ENCODE measurements at places on chromosomes 7 and 10.
A peak's percentile ranks its signal among the peaks of the same experiment; 100 is the strongest.

GRCh38 chr7:38751416-38751815, 120.2 kb upstream of the AMPH start:
- DNase-seq = peak; percentile 15

- no peak for DNase-seq
These were observed 14.5 kb downstream of the TMEM120A start for GRCh38 chr7:75979759-75980429.

GRCh38 chr7:123343611-123344010, 143.8 kb upstream of the SLC13A1 start:
- DNase-seq = no peak

DNA sequence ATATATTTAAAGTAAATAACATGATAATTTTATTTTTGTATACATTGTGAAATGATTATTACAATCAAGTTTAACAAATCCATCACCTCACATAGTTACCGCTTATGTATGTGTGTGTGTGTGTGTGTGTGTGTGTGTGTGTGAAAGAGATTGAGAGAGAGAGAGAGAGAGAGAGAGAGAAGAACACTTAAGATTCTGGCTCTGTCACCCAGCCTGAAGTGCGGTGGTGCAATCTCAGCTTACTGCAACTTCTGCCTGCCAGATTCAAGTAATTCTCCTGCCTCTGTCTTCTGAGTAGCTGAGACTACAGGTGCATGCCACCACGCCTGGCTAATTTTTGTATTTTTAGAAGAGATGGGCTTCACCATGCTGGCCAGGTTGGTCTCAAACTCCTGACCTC, 17.8 kb downstream of the LYZL1 start:
- DNase-seq = no peak

GRCh38 chr7:82778021-82778420, 334.4 kb upstream of the CACNA2D1 start:
- DNase-seq = peak; percentile 11

DNA sequence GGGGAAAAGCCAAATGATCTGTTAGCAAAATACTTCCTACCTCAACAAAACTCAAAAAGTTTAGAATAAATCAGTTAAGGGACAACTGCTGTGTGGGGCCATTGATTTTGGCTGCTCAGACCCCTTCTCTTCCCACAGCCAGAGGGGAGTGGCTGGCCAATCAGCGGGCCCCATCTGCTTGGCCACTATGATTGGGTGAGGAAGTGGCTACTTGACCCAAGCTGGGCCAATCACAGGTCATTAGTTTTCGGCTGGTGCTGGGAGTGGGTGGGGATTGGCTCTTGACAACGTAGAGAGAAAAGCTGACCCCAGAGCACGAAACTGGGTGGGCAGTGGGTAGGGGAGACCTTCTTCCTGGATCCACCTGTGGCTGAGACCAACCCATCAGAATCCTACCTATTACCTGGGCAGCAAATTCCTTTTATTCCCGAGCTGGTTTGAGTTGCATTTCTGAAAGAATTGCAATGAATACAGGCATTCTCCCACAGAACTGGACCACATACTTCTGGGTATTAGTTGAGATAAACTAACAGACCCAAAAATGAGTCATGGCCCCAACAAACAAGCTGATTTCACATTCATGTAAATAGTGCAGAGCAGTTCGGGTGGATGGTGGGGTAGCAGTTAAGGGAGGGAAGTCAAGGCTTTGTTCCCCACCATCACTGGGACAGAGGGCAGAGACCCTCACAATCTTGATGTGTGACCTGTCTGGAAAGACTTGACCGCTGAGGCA, 35.6 kb upstream of the HMX3 start:
- DNase-seq = no peak

GRCh38 chr10:111273635-111274034, 196.8 kb downstream of the ADRA2A start:
- DNase-seq = no peak

GRCh38 chr10:986881-987619, 1.2 kb upstream of the GTPBP4 start:
- DNase-seq = peak; percentile 69

DNA sequence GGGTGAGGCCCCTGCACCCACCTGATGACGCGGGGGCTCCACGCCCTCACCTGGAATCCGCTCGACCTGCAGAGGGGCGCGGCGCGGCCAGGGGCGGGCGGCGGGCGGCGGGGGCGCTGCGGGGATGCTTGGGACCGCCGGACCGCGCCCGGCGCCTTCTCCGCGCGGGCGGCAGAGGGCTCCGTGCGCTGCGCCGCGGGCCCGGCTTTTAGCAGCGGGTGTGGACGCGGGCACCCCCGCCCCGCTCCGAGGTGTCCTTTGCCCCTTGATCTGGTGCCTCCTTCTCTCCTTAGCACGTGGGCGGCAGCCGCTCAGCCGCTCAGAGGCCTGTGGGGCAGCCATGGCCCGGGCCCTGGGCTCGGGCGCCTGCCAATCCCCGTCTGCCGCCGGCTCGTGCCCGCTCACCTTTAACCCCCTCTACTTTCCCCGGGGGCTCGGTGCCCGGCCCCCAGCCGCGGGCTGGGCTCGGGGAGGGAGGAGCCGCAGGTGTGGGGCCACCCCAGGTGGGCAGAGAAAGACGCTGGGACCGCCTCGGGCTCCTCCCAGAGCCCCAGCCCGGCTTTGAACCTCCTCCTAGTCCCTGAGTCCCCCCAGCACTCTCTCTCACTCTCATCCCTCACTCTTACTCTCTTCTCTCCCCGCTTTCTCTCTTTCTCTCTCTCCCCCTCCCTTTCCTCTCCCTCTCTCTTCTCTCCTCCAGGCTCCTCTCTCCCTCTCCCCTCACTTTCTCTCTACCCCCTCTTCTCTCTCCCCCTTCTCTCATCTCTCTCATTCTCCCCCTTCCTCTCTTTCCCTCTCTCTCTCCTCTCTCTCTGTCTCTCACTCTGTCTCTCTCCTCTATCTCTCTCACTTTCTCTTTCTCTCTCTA, 19.7 kb upstream of the VPS37D start:
- DNase-seq = no peak

DNA sequence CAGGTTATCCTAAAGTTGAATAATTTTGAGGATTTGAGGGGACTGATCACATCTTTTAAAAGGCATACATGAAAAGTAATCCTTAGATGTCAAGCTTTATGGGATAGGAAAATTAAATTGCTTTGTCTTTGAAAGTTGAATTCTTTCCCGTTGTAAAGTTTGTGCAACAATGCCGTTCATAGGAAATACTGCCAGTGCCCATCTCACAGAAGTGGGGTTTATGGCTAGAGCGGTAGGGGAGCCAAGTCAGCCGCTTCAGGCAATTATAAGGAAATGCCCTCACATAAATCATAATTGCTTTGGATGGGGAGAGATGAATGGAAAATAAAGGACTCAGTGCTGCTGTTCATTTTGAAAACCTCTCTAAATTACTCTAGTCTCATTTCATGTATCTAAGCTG, 18.1 kb downstream of the CDC123 start:
- DNase-seq = no peak

DNA sequence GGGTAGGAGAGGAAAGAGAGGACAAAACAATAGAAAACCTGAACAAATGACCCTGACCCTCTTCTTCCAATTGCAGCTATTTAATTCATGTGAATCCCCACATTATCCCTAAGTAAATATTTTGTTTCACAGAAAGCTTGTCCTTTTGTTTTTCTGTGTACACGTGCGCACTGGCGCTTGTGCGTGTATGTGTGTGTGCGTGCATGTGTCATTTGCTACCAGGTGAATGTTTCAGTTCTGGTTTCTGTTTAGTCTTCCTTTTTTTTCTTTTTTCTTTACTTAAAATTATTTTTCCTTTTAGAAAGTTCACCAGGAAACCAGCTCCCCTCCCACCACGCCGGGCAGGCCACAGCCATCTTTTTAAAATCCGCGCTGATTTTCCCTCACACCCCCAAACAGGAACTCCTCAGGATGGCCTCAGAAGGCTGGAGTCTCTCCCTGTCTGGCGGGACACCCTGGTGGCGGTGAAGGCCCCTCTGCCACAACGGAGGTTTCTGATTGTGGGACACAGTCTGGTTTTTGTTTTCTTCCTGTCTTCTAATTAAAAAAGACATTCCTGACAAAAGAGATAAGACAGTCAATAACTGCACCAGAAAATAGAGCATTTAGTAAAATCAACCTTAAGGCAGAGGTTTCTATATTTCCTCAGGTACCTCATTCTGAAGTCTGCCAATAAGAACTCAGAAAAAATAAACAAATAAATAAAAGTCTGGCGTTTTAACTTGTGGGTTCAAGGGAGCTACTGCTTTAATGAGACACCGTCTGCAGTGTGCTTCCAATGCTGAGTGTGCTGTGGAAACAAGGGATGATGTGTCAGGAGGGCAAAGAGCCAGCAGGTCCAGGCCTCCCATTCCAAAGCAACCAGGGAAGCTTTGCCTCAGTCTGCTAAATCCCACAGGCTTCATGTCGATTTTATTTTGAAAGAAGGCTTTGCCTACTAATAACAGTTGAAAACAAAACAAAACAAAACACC, 17.4 kb downstream of the IRF5 start:
- DNase-seq = peak; percentile 41

- DNase-seq = no peak
These were observed 172.3 kb downstream of the RAPGEF5 start for GRCh38 chr7:22184549-22185199.

DNA sequence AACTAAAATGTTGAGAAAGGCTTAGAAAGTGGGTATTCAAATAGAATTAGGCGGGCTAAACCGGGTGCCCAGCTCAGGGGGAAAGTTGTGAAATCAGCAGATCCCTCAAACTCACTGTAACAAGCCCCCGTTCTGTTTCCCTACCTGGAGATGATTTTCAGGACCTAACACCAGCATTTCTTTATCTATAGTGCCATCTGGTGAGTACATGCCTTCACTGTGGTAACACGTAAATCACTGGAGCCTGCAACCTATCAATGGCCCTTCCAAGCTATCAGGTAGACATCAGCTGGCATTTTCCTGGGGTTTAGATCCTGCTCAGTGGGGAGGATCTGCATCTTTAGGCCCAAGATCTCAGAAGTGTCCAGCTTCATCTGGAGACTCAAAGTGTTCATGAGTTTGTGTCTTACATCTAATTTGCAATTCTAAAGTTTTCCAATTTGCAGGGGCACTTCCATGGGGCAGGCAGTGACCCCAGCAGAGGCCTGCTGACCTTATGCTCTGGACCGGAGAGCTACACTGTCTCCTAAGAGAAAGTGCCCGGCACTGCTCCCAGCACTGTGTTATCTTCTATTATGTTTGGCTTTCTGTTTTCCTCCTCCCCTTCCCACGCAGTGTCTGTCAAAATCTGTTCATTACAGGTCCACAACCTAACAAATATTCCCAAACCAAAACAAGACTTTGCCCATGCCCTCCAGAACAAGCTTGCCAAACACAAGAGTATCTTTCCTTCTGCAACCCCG, 132.5 kb downstream of the LSM5 start:
- DNase-seq = no peak

- DNase-seq = no peak
These were observed 23.9 kb downstream of the FAM171A1 start for GRCh38 chr10:15347150-15347549.

DNA sequence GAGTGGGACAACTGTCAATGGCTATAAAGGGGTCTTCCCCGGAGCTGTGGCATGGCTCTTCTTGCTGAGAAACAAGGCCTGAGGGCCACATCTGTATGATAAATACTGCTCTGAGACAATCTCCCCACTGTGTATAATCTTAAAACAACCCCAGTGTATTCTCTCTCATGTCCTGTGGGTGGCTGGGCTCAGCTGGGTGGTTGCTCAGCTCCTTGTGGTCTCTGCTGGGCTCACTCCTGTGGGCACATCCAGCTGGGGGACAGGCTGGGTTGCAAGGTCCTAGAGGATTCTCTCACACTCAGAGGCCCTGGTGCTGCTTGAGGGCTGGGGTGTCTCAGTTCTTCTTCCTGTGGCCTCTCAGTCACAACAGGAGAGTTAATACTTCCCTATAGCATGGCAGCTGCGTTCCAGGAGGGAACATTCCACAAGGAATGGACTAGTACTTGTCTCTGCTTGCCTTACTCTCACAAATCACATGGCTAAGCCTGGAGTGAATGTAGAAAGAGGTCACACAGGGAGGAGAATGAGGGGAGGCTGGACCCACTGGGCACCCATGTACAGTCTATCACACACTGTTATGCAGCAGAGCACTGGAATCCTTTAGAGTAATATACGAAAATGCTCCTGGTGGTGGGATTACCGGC, 4.5 kb upstream of the EEPD1 start:
- no peak for DNase-seq

DNA sequence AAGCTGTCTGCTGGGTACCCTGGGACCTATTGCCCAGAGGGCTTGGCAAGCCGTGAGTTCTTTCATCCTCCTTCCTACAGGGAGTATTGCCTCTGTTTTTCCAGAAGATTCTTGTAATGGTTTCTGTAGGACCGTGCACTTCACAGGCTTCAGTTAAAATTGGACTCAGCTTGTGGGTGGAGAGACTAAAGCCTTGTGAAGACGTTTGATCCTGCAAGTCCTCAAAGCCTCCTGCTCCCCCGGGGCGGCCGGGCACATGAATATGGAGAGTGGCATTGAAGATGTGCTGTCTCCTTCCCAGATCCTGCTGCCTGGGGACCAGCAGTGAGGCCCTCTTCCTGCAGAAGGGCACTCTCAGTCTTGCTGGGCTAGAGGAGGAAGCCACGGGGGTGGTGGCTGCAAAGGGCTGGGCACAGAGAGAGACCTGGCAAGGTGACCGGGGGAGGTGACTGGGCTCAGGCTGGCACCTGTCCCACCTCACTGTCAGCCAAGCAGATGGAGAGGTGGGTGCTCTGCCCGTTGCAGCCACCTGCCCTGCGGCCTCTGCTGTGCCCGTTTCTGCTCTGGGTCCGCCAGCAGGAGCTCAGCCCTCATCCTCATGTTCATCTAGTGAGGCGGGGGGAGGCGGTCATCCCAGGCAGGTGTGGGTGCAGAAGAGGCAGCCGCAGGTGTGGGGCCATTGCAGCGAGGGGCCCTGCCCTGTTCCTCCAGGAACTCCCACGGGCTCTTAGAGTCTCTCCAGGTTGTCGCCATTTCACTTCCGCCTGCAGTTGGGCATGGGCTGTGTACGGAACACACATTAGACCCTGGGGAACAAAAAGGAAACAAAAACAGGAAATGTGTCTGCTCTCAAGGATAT, 55.7 kb downstream of the TMEM209 start:
- no peak for DNase-seq

- no peak for DNase-seq
These were observed 34.5 kb downstream of the MTPN start for GRCh38 chr7:135942614-135943013.

DNA sequence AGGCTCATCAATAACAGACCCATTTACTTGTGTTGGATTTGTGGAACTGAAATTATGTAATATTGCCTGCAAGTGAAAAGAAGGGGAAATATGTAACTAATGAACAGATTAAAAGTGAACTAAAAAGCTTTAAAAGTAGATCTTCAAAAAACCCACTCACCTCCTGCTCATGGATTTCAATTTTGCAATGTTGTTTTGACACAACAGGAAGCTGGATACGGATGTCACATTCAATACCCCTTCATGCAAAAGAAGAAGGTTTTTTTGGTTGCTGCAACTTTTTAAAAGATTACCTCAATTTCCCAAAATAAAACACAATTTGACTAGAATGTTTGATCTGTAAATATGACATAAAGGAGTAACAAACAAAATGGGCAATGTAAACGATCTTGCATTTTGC, 3.3 kb downstream of the MKI67 start:
- no peak for DNase-seq

- DNase-seq = no peak
These were observed 83.5 kb downstream of the PLPP4 start for GRCh38 chr10:120540486-120540885.
